SK-N-DZ (cell line): ENCODE measurements at places on chromosomes 2 and 18.

- no peak for DNase-seq
Observed at GRCh38 chr2:136060416-136060815, 57.5 kb downstream of the CXCR4 start.

DNA sequence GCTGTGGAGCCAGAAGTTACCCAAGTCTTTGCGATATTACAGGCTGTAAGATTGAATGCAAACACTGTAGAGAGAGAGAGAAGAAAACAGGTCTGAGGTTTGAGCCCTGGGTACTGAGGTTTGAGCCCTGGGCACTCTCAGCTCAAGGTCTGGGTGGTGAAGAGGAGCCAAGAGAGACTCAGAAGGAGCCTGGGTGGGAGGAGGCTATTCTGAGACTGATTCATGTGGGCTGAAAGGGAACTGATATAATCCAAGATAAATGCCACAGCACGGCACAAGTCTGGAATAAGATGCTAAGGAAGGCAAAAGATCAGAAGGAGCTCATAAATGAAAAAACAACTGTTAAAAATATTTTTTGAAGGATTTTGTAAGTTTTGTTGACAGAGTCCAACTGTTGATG, 407.6 kb upstream of the HS6ST1 start:
- no peak for DNase-seq

GRCh38 chr2:191758518-191759507, 80.9 kb downstream of the NABP1 start:
- peak; percentile 59 for DNase-seq

DNA sequence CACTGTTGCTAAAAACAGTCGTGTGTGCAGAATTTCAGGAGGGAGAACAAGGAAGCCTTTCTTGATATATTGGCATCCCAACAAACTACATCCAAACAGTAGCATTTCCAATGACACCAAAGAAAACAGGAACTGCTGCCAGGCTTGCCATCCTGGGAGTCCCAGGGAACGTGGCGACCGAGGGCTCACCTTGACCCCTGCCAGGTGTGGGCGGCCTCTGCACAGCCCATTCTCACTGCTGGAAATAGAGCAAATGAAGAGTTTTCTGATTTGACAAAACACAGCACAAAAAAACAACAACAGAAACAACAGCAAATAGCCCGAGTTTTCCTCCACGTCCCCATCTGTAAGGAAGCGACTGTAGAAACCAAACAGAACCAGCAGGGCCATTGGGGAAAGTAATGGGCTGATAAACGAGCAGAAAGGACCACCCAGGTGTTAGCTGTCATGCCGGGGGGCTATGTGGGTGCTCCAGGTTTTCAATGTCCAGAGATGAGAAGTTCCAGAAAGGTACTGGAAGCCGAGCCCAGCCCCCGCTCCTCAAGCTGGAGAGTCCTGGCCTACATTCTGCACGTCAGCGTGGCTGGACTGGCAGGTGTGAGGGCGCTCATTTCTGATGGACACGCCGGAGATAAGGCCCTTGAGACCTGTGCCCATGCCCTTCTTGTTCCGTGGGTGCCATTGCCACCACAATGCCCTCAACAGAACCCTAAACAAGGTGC, 80.8 kb downstream of the TWIST2 start:
- DNase-seq: no peak

- DNase-seq: peak; percentile 77
Observed at GRCh38 chr18:57353137-57353939, 981 bp downstream of the ST8SIA3 start.

DNA sequence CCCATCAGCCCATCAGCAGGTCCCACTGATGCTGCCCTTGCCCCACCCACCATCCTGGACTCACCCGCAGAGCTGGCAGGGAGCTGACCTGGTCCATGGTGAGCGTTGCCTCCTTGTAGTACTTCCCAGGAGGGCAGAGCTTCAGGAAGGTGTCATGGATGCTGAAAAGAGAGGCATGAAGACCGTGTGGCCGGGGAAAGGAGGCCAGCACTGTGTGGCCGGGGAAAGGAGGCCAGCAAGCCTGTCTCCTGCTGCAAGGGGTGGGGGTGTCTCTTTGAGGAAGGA, 11.9 kb downstream of the CIB4 start:
- DNase-seq: no peak

DNA sequence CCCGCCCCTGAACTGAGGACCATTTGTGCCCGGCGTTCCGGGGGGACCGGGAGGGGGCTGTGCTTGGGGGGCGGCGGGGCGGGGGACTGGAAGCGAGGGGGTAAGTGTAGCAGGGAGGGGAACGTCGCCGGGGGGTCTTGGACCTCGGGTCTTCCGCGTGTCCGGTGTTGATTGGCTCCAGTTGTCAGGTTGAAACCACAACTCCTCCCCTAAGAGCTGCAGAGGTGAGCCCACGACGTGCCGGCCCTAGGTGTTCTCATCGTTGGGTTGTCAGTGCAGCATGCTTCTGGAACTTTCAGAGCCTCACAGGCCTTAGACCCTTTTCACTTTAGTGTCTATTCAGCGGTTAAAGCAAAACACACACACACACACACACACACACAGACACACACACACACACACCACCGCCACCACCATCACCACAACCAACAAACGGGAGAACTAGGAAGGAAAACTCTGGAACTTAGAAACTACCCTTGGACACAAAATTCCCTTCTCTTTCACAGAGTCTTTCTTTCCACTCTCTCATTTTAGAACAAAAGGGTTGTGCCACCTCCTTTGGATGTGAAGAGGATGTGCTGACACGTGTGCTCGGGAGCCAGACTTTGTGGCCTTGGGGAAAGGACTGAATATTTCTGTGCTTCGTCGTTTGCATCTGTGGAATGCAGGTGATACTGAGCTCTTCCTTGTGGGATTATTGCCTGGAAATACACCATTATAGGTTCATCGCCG, 6.7 kb upstream of the DLX2 start:
- no peak for DNase-seq

- DNase-seq: no peak
Observed at GRCh38 chr2:54589340-54590215, 133.5 kb downstream of the SPTBN1 start.

- DNase-seq: no peak
Observed at GRCh38 chr2:118604811-118605210, 242.6 kb downstream of the EN1 start.

DNA sequence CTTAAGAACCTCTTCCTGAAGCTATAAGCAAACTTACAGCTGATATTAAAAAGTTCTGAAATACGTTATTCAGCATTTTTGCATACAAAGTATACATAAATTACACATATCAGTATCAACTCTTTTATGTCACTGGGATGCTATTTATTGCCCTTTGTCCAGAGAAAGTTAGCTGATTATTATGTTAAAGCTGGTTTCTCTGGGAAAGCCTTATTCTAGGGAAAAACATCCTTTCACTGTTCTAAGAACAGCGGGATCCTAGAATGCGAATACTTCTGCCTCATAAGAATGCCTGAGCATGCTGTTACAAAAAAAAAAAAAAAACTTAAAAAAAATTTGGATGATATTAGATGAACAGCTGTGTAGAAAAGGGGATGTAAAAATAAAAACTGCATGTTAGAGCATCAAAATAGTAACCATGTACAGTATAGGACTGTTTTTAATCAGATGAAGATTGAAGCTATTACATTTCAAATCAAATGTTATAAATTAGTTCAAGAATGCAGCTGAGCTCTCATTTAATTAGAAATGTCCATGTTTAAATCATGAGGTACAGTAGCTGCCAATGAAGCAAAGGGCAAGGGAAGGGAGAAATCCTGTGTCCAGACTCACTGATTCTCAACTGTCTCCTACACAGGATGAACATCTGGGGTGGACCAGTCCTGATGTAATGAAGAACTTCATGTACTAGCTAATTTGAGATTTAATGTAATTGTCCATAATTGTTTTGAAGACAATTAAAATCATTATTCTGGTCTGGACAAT, 8.2 kb downstream of the FTCDNL1 start:
- DNase-seq: no peak

GRCh38 chr2:55159037-55159651, 72.9 kb downstream of the CLHC1 start:
- DNase-seq: no peak

DNA sequence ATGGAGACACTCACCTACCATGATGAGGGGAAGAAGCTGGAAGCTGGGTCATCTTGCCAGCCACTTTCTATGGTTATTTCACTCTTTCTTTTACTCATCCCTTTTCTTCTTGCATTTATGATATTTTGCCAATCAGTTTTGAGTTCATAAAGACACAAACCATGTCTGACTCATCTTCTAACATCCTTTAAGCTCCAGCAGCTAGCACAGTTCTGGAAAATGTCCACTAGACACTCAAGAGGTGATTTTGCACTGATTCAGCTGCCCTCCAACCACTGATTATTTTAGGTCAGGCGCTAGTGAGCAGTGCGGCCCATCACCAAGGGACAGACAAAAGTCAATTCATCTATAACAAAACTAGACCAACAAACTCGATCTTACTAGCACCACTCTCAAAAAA, 537.1 kb upstream of the ID2 start:
- no peak for DNase-seq

- DNase-seq: no peak
Observed at GRCh38 chr2:30912056-30912455, 104.8 kb upstream of the CAPN13 start.

DNA sequence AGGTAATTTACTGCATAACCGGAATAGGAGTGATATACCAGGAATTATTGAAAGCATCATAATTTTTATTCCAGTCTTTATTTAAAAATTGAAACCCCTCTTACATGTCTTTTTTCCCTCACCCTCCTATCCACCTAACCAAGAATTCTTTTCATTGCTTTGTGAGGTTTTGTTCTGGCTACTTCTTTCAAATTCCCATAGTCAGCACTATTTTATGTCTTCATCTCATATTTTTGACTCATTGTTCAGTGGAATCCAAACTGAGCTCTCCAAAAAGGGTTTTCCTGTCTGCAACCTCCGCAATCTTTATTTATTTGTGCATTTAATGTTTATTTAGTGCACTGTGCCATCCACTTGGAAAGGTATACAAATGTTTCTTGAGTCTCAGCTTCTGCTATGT, 128.5 kb downstream of the DOK6 start:
- no peak for DNase-seq

GRCh38 chr2:108833219-108833618, 46.6 kb downstream of the CCDC138 start:
- DNase-seq: no peak

- DNase-seq: no peak
Observed at GRCh38 chr18:8286303-8286702, 322.9 kb upstream of the RAB12 start.

DNA sequence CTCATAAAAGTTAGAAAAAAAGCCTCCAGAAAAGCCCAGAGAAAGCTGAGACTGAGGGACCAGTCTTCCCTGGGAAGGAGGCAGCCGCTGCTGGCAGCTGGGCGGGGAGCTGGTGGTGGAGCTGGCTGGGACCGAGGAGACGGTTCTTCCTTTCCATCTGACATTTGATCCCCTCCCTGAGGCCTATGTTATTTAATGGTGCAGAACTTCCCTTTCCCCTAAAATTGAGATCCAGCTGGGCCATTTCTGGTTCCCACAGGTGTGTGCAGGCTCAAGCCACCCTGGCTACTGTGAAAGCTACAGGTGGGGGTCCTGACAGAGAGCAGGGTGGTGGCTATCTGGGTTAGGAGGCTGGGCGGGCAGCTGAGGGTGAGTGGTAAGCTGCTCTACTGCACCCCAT, 81.5 kb upstream of the FZD7 start:
- no peak for DNase-seq

- DNase-seq: no peak
Observed at GRCh38 chr2:33129263-33130053, 182.7 kb downstream of the LTBP1 start.

- DNase-seq: no peak
Observed at GRCh38 chr2:54510916-54511315, 54.8 kb downstream of the SPTBN1 start.

GRCh38 chr18:23351521-23351920, 101.6 kb upstream of the RIOK3 start:
- DNase-seq: no peak

- DNase-seq: no peak
Observed at GRCh38 chr2:195716466-195716865, 59.4 kb downstream of the SLC39A10 start.

GRCh38 chr18:72652990-72653593, 109.0 kb upstream of the CBLN2 start:
- DNase-seq: peak; percentile 53

DNA sequence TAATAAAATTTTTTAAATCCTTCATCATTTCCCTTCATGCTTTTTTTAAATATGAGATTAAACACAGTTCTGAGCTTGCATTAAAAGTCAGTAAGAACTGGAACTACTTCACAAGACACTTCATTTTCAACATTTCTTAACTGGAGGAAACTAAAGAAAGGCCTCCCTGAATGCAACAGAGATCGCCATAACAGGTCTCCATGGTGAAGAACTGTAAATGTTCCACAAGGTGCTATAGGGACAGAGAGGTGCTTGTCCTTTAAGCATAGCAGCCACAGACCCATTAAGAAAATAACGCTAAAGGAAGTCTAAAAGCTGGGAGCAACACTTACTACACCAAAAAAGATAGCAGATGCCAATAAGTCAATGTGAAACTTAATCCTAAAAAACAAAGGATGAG, 8.5 kb downstream of the STAM2 start:
- no peak for DNase-seq

DNA sequence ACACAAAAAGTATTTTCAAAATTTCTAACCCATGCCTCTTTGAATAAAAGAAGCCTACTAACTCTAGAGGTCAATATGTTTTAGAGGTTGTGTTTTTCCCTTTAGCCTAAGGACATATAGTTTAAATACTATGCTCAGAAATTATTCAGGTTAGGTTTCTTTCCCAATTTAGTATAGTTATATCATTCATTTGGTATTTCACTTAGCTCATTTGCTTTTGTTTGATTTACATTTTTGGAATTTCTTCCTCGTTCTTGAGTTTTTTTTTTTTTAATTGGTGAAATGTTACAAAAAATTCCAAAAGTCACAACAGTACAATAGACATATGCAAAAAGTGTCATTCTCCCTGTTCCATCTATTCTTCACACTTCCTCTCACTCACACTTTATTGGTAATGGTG, 371.3 kb upstream of the TNP1 start:
- DNase-seq: no peak

DNA sequence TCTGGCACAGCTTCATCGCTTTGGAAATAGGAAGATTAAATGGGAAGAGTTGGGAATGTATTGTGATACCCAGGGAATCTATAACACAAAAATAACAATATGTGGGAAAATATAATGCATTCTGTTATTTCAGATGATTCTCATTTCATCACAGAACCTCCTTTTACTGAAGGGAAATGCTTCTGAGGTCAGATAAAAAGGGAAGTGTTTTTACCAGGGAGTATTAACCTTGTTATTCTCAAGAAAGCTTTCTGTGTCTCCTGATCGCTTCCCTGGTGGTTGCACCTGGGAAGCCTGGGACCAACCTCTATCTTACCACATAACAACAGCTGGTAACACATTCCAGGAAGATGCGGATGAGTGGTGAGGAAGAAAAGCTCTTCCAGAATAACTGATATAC, 47.2 kb downstream of the SCG2 start:
- no peak for DNase-seq

DNA sequence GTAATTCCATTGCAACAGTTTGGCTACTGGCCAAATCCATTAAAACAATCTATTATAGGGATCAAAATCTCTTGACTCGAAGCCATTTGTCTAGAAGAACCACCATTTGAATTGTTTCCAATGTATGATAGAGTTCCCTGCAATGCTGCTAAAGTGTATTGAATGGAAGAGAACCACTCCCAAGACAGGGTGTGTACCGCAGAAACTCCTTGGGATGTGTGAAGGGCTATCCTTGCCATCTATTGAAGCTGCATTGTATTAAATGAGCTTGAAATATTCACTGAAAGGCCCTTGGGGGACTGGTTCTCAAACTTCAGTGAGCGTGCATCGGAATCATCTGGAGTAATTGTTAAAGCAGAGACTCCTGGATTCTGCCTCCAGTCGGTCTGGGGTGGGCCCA, 260.4 kb upstream of the MEIS1 start:
- no peak for DNase-seq
